ENCODE measurements at places on chromosomes 6 and 20. TPM values are rescaled to one million over a fixed set of nuclear protein-coding genes. Genes with fewer than 3 reads are reported as not detected.
A peak's percentile ranks its signal among the peaks of the same experiment; 100 is the strongest.

- no peak for DNase-seq
These were observed 169.7 kb upstream of the TFAP2D start for GRCh38 chr6:50543666-50544065.

DNA sequence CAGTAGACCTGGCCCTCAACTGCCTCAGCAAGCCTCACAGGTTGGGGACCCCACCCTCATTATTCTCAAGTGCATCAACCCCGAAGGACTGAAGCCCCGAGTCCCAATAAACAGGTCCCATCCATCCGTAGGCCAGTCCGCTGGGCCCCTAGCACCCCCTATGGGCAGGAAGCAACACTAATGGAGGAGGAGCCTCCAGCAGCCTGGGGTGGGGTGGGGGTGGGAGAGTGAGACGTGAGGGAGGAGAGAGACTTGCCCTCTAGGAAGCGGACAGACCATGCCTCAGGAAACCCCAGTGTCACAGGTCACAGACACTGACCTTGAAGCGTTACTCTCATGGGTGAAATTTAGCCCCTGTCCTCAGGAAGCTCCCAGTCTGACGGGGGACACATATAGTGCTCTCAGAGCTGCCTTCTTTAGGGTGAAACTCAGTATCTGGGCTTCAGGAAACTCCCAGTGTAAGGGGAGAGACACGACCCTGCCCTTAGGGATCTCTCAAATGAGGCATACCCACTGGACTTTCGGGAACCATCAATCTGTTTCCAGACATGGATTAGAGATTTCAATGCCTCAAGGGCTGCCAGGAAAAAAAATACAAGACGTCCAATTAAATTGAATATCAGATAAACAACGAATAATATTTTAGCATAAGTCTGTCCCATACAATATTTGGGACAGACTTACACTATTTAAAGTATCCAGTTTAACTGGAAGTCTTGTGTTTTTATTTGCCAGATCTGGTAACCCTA is 125.8 kb downstream of the MRPL14 start:
- no peak for DNase-seq

- no peak for DNase-seq
These were observed 78.4 kb downstream of the PREP start for GRCh38 chr6:105324386-105324950.

TBXT gene
- not detected for total RNA-seq

GRCh38 chr6:43719511-43719910 is 31.9 kb upstream of the MRPS18A start:
- no peak for DNase-seq

PRICKLE4 gene
- 2.0 TPM for total RNA-seq

DNA sequence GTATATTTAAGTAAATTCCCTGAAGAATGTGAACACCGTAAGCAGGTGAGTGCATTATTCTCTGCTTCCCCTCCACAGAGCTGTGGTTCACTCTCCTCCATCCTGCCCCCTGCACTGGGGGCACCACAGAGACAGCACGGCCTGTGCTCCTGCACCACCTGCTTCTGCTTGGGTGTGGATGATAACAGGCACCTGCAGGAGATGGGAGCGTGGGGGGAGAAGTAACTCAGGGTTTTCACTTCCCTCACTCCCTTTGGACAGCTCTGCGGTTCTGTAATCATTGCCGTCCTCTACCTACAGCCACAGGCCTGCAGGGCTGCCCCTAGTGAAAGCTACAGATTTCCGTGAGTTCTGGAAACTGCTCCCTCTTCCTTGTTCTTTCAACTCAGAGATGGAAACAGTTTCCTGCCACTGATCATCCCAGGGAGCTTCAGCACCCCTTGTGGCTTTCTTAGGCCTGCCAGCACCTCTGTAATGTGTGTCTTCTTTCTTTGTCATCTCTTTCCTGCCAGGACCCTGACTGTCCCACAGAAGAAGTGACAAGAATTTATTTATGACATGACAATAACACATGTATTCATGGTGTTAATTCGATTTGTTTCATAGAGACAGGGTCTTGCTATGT is 21.3 kb upstream of the MICB start:
- DNase-seq: no peak

GRCh38 chr6:74939151-74939708 is 266.6 kb downstream of the COL12A1 start:
- no peak for DNase-seq

- no peak for DNase-seq
These were observed 130.4 kb downstream of the CD164 start for GRCh38 chr6:109251839-109252238.

- no peak for DNase-seq
These were observed 128.8 kb downstream of the PHF3 start for GRCh38 chr6:63764318-63764916.

GRCh38 chr20:33005132-33005566 is 916 bp upstream of the SUN5 start:
- DNase-seq: no peak

GRCh38 chr6:38503032-38503773 is 136.5 kb downstream of the BTBD9 start:
- DNase-seq: no peak

GRCh38 chr6:139655783-139656705 is 281.6 kb upstream of the CITED2 start:
- no peak for DNase-seq

DNA sequence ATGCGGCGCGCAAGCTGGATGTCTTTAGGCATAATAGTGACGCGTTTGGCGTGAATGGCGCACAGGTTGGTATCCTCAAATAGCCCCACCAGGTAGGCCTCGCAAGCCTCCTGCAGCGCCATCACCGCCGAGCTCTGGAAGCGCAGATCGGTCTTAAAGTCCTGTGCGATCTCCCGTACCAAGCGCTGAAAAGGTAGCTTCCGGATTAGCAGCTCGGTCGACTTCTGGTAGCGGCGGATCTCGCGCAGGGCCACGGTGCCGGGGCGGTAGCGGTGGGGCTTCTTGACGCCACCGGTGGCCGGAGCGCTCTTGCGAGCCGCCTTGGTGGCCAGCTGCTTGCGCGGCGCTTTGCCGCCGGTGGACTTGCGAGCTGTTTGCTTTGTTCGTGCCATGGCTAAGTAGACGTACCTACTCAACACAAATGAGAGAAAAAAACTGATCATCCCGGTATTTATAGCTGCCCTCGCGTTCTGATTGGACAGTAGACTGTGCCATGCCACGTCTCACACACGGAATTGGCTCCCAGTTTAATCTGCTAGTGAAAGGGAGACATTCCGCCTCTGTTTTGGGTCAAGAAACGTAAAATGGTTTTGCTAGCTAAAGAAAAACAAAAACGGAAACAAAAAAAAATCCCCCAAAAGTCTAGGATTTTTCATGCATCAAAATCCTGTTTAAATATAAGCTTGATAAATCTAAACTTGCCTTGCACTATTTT is 40.1 kb downstream of the OR2B2 start:
- no peak for DNase-seq

DNA sequence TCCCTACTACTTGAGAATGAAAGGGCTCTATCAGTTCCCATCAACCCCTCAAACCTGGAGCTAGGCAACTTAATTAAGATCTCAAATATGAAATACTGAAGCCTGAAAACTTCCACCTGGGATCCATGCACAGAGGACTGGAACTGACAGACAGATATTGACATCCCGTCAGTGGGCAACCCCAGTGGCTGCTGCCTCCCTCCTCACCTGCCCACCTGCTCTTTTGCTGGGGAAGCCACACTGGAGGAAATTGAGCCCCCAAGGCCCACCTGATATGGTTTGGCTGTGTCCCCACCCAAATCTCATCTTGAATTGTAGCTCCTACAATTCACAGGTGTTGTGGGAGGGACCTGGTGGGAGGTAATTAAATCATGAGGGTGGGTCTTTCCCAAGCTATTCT is 192.8 kb downstream of the LRFN2 start:
- DNase-seq: no peak

GRCh38 chr6:53399027-53399344 is 50.2 kb upstream of the ELOVL5 start:
- no peak for DNase-seq

GRCh38 chr6:64732888-64733287 is 974.1 kb downstream of the EYS start:
- DNase-seq: no peak

DNA sequence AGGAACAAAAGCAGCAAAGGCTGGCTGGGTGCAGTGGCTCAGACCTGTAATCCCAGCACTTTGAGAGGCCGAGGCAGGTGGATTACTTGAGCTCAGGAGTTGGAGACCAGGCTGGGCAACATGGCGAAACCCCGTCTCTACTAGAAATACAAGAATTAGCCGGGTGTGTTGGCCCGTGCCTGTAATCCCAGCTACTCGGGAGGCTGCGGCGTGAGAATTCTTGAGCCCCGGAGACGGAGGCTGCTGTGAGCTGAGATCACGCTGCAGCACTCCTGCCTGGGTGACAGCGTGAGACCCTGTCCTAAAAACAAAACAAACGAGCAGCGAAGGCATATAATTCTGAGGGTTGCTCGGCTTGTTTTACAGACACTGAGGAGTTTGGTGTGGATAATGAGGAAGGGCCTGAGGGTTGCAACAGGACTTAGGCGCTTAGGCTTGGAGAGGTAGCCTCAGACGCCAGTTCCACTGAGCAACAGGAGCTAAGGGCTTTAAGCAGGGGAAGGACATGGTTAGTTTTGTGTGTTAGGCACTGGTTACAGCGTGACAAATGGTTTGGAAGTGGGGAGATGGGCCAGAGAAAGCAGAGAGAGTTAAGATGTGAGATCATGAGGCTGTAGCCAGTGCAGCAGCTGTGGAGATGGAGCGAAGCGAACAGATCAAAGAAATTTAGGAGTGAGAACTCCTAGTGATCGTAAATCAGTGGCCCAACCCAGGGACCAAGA is 1.2 kb downstream of the MYH7B start:
- no peak for DNase-seq

SGK2 gene
- total RNA-seq: 14.0 TPM

DNA sequence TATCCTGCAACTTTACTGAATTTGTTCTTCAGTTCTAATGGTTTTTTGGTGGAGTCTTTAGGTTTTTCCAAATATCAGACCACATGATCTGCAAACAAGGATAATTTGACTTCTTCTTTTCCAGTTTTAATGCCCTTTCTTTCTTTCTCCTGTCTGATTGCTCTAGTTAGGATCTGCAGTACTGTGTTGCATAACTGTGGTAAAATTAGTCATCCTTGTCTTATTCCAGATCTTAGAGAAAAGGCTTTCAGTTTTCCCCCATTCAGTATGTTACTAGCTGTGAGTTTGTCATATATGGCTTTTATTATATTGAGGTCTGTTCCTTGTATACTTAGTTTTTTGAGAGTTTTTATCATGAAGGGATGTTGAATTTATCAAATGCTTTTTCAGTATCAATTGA is 4.3 kb downstream of the MICA start:
- DNase-seq: no peak

- DNase-seq: peak; percentile 53
These were observed 62.5 kb downstream of the ERMARD start for GRCh38 chr6:169813969-169814368.

GRCh38 chr20:60718743-60719480 is 533.1 kb upstream of the CDH4 start:
- no peak for DNase-seq

RHAG gene
- total RNA-seq: not detected

RING1 gene
- total RNA-seq: 32.6 TPM

GRCh38 chr6:33875696-33876095 is 71.9 kb upstream of the MLN start:
- no peak for DNase-seq

DNA sequence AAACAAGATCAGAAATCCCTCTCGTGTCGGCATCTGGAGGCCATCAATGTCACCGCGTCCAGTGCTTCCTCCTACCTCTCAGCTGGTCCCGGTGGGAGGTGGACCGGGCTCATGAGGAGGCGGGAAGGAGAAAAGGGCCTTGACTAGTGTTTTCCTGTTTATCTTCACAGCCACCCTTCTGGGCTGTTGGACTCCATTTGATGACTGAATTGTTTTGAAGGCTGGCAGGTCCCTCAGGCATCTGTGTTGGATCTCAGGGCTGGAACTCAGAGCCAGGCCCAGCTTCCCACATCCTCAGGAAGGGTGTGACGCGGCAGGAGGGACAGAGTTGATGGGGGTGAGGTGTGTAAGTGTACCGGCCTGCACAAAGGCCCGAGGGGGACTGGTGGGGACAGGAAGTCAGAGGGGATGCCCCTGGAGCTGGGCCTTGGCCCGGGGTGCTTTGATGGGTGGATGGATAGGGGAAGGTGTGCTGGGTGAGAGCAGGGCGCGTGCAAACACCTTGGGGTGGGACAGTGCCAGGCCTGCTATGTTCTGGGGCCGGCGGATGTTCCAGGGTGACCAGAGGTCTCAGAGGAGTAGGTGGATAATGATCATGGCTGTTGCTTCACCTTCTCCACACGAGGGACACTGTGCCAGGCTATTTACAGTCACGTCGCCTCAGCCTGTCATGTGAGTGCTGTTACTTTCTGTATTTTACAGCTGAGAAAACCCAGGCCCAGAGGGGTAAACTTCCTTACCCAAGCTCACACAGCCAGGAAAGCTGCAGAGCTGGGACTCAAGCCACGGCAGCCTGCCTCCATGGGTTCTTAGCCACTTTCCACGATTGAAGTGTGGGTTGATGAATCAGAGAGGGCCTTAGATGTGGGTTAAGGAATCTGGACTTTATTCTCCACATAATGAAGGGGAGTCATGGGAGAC is 17.9 kb upstream of the CHMP4B start:
- no peak for DNase-seq

PRL gene
- 0.58 TPM for total RNA-seq

CDSN gene
- not detected for total RNA-seq

GRCh38 chr6:102407886-102408741 is 1014.6 kb downstream of the GRIK2 start:
- DNase-seq: no peak

DNA sequence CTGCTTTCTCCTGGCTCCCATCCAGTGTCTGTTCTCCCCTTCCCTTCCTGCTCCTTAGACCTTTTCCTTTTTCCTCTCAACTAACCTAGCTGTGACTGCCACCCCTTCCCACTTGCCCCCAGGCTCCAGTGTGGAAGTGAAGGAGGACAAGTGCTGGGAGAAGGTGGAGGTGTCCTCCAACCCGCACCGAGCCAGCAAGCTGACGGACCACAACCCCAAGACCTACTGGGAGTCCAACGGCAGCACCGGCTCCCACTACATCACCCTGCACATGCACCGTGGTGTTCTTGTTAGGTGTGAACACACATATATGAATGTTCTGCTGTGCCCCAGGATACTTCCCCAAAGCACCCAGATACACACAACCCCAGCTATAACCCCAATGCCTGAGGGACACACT is 18.5 kb downstream of the CUL9 start:
- no peak for DNase-seq

- DNase-seq: no peak
These were observed at the start of gene SIRPG for GRCh38 chr20:1657556-1658334. Gene SIRPG (minus strand): TSS chr20:1657779. CDS start chr20:1657714, 65 bp downstream.

GRCh38 chr6:34447910-34448309 is 18.0 kb upstream of the PACSIN1 start:
- no peak for DNase-seq

- DNase-seq: no peak
These were observed 25.0 kb downstream of the ULBP1 start for GRCh38 chr6:149988550-149989346.

DNA sequence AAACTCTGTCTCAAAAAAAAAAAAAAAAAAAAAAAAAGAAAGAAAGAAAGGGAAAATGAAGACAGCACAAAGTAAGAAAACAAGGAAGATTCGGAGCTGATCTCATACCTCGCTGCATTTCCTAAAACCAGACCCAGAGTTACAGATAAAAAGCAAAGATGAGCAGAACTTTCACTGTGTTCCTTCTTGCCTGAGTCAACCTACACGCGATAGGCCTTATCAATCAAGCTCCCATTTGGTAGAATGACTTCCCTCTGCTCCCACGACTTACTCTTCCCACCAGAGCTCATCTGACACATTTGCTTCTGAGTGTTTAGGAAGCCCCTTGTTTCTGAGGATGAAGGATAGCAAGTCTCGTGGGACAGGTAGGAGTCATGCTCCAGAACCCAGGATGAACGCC is 302.9 kb downstream of the TFAP2A start:
- DNase-seq: no peak

DDRGK1 gene
- total RNA-seq: 59.3 TPM

GRCh38 chr20:22824077-22824476 is 211.0 kb upstream of the SSTR4 start:
- DNase-seq: no peak

Measured in mesenteric fat pad (tissue), 1 donor.